ENCODE measurements at places on chromosomes 4 and X. TPM values are rescaled to one million over a fixed set of nuclear protein-coding genes. Genes with fewer than 3 reads are reported as not detected.

Gene RPA4
- total RNA-seq = 1.4 TPM

Gene FRG2
- not detected for total RNA-seq

Gene BANK1
- not detected for total RNA-seq

Gene ITGB1BP2
- total RNA-seq = 1.4 TPM

Gene FHDC1
- 2.0 TPM for total RNA-seq

Gene IRAK1
- 237 TPM for total RNA-seq

Gene ATP2B3
- total RNA-seq = not detected

Gene ZNF185
- 17.8 TPM for total RNA-seq

Gene DOK7
- 1.1 TPM for total RNA-seq

Gene DUSP9
- not detected for total RNA-seq

Gene PRR32
- not detected for total RNA-seq

Gene APEX2
- 14.0 TPM for total RNA-seq

Gene CCDC110
- total RNA-seq = 0.47 TPM

Gene DCTD
- 180 TPM for total RNA-seq

Gene INTU
- total RNA-seq = 5.9 TPM

Gene SLC9A7
- 29.3 TPM for total RNA-seq

Gene VSIG1
- 1.8 TPM for total RNA-seq

Gene VCX2
- not detected for total RNA-seq

Gene DCAF8L2
- not detected for total RNA-seq

Gene SPATA18
- total RNA-seq = 28.9 TPM

Gene DCUN1D4
- total RNA-seq = 66.4 TPM

Gene ZNF674
- total RNA-seq = 7.2 TPM

Gene LGI2
- not detected for total RNA-seq

Gene LRIT3
- 0.22 TPM for total RNA-seq

Gene PHEX
- total RNA-seq = 0.69 TPM

Gene KCTD8
- 0.16 TPM for total RNA-seq

Gene ASB5
- not detected for total RNA-seq

Gene NAA11
- total RNA-seq = not detected

Gene PDCL2
- not detected for total RNA-seq

Gene CTAG2
- total RNA-seq = not detected

Gene KLHL2
- total RNA-seq = 40.0 TPM

Gene MXRA5
- total RNA-seq = not detected

Gene DCAF4L1
- 0.72 TPM for total RNA-seq

Gene STEEP1
- 23.6 TPM for total RNA-seq

All from MCF 10A (cell line).